ENCODE measurements at places on chromosomes 3 and 15. TPM values are rescaled to one million over a fixed set of nuclear protein-coding genes. Genes with fewer than 3 reads are reported as not detected.

Gene TIGIT
- total RNA-seq: 52.3 TPM

- peaks cover 32% of the 10 kb centered on the region for H3K4me1 ChIP-seq
- no peaks in the 10 kb centered on the region for H3K27me3 ChIP-seq
- no peak overlapping the region for H3K27ac ChIP-seq
- DNase-seq: no peak
Measured at GRCh38 chr15:75215107-75216004, 13.7 kb downstream of the C15orf39 start.

- no peak overlapping the region for H3K27ac ChIP-seq
- H3K27me3 ChIP-seq: no peaks in the 10 kb centered on the region
- no peak overlapping the region for H3K4me3 ChIP-seq
- H3K4me1 ChIP-seq: peaks cover 4% of the 10 kb centered on the region
Measured at GRCh38 chr15:73305331-73306211, 63.2 kb downstream of the HCN4 start.

- no peaks in the 10 kb centered on the region for H3K36me3 ChIP-seq
- H3K4me1 ChIP-seq: no peaks in the 10 kb centered on the region
- H3K27me3 ChIP-seq: no peaks in the 10 kb centered on the region
- no peak overlapping the region for H3K4me3 ChIP-seq
- DNase-seq: no peak
Measured at GRCh38 chr15:71219645-71220044, 104.4 kb downstream of the THSD4 start.

GRCh38 chr3:61407397-61407796 is 154.0 kb upstream of the PTPRG start:
- no peak overlapping the region for H3K4me3 ChIP-seq
- no peak overlapping the region for H3K27ac ChIP-seq
- H3K36me3 ChIP-seq: no peaks in the 10 kb centered on the region
- DNase-seq: no peak

GRCh38 chr3:185423178-185423577 is 60.2 kb downstream of the MAP3K13 start:
- no peak overlapping the region for H3K4me3 ChIP-seq
- no peaks in the 10 kb centered on the region for H3K4me1 ChIP-seq
- no peaks in the 10 kb centered on the region for H3K27me3 ChIP-seq
- no peak for DNase-seq
- no peaks in the 10 kb centered on the region for H3K36me3 ChIP-seq

- H3K4me1 ChIP-seq: no peaks in the 10 kb centered on the region
- H3K36me3 ChIP-seq: no peaks in the 10 kb centered on the region
- H3K27ac ChIP-seq: no peak overlapping the region
Measured at GRCh38 chr3:37963635-37964034, 27.0 kb upstream of the VILL start.

DNA sequence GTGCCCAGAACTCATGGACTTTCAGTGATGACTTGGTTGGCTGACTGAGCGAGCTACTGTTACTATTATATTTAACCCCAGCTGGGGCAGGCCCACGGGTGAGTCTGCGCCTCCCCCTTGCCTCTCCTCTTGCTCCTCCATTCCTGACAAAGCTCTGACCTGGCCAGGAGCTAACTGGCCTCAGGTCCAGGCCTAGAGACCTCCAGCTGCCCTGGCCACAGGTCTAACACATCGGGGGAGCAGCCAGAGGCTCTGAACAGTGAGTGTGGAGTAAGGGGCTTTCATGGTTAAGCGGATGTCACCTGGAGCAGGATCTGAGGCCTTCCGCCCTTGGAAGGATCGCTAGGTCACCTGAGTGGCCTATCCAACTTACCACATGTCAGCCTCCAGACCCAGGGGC is 96.3 kb upstream of the HERC1 start:
- no peaks in the 10 kb centered on the region for H3K4me1 ChIP-seq
- H3K4me3 ChIP-seq: no peak overlapping the region
- no peak for DNase-seq
- no peaks in the 10 kb centered on the region for H3K36me3 ChIP-seq
- no peak overlapping the region for H3K27ac ChIP-seq

GRCh38 chr3:56089739-56090138 is 378.5 kb downstream of the ERC2 start:
- no peaks in the 10 kb centered on the region for H3K4me1 ChIP-seq
- DNase-seq: no peak
- H3K27me3 ChIP-seq: no peaks in the 10 kb centered on the region

DNA sequence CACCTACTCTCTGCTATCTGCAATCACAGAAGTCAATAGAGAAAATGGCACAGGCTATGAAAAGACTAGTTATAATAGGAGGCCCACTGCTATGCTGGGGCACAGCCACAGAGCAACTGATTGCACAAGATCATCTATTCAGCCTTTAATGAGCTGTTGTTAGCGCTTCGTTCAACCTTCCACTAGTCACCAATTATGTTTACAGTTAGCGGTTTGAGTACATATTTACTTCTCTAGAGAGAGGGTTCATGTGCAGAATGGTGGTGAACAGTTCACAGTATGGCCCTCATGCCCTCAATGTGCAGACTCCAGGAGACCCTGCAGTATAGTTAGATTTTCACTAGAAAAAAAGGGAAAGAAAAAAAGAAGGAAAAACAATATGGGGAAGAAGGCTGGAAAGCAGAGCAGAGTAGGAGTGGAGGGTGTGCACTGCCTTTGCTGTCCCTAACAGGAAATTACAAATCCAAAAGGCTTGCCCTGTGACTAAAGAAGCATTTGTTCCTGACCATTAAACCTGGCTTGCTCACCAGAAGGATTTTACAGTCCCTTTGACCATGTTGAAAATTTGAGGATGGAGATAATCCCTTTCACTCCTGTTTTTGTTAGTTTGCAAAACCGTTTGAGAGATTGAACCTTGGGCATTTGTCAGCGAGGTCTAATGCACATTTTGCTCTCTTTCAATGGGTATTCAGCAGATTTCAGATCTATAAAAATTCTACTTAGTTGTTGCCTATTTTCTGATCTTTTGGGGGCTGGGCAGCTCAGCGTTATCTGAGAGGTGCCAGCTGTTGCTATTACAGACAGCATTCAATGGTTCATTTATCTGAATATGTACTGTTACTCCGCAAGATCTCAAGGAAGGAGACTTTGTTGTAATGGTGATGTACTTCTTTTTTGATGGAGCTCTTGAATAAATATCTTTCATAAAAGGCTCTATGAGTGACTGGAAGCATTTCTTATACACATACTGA is 296.1 kb downstream of the LSAMP start:
- H3K36me3 ChIP-seq: no peaks in the 10 kb centered on the region
- no peaks in the 10 kb centered on the region for H3K27me3 ChIP-seq
- no peaks in the 10 kb centered on the region for H3K4me1 ChIP-seq
- H3K27ac ChIP-seq: no peak overlapping the region
- H3K4me3 ChIP-seq: no peak overlapping the region
- DNase-seq: no peak

Gene PCOLCE2
- total RNA-seq: not detected

GRCh38 chr3:23068016-23068728 is 135.0 kb upstream of the UBE2E2 start:
- H3K4me1 ChIP-seq: peaks cover 19% of the 10 kb centered on the region
- DNase-seq: no peak
- H3K4me3 ChIP-seq: no peak overlapping the region

DNA sequence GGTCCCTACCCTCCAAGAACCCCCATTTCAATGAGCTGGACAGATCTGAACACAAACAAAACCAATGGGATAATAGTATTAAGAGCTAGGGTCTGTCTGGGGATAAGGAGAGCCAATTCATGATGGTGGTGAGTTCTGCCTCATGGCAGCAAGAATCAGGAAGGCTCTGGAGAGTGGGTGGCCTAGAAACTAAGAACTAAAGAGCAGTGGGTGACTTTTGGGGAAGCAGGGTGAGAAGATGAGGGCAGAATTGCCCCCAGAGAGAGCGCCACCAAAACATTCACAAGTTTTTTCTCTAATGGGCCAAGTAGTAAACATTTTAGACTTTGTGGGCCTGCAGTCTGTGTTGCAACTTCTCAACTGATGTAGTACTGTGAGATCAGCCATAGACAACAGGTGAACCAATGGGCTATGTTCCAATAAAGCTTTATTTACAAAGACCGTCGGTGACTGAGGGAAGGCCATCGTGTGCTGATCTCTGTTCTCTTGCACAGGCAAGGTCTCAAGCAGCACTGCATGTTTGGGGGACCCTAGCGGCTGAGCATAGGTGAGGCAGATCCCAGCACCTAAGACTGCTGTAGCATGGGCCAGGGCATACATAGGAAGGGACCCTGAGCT is 225.5 kb upstream of the ST8SIA2 start:
- H3K4me3 ChIP-seq: no peak overlapping the region
- H3K36me3 ChIP-seq: peaks cover 17% of the 10 kb centered on the region
- no peak for DNase-seq
- H3K27me3 ChIP-seq: no peaks in the 10 kb centered on the region

Gene TNFSF10
- total RNA-seq: 18.4 TPM

DNA sequence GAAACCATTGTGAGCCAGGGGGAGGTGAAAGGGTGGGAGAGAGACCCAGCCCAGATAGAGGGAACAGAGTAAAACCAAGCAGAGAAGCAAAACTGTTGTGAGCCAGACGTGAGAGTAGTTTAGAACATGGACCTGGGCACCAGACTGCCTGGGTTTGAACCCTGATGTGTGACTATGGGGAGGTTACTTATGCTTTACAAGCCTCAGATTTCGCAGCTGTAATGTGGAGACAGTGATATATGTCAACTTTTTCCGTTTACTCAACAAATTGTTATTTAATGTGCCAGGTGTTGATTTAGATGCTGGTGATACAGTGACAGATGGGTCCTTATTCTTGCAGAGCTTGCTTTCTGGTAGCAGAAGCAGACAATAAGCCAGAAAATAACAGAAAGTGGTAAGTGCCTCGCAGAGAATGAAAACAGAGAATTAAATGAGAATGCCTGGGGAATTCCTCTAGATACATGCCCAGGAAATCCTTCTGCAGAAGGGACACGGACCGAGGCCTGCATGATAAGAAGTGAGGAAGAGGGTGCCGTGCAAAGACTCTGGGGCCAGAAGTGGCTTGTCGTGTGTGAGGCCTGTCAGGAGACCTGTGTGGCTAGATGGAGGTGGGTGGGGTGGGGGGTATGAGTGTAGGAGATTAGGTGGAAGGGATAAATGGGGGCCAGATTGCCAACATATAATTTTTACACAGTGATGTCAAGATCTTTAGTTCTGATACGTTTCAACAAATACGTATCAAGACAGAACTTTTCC is 15.0 kb downstream of the KAT2B start:
- no peak for DNase-seq
- no peak overlapping the region for H3K4me3 ChIP-seq

Gene SCAANT1
- 3.6 TPM for total RNA-seq

Gene PRICKLE2
- 0.07 TPM for total RNA-seq

Gene ZIC1
- not detected for total RNA-seq

Gene SMAD6
- 0.09 TPM for total RNA-seq

Gene DPPA4
- total RNA-seq: 1.8 TPM

DNA sequence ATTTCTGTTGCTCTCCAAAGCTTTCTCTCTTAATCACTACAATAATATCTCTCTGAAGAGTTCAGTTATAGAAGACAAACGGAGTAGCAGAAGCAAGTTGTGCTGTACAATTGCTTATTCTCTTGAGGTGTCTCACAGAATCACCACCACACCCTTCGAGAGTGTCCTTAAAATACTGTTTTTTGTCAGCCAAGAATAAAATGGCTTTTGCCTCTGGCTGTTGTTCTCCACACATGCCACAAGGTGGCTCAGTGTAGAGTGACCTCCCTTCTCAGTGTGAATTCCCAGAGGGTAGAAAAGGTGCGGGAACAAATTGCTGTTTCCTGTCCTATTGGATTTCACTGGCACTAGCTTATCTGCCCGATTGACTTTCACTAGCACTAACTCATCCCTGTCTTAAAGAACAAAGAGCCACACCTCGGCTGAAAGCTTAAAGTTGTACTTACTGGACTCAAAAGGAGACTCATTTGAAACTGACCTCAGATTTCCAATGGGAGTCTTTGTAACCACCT is 134.2 kb upstream of the SATB1 start:
- no peak overlapping the region for H3K4me3 ChIP-seq
- no peaks in the 10 kb centered on the region for H3K27me3 ChIP-seq
- H3K36me3 ChIP-seq: no peaks in the 10 kb centered on the region
- H3K4me1 ChIP-seq: peaks cover 3% of the 10 kb centered on the region
- no peak overlapping the region for H3K27ac ChIP-seq

Gene TMEM108
- total RNA-seq: not detected

GRCh38 chr3:129953621-129954020 is 20.9 kb upstream of the TRH start:
- no peaks in the 10 kb centered on the region for H3K27me3 ChIP-seq
- DNase-seq: no peak
- no peaks in the 10 kb centered on the region for H3K36me3 ChIP-seq
- no peak overlapping the region for H3K4me3 ChIP-seq
- H3K27ac ChIP-seq: no peak overlapping the region

Measured in natural killer cell (primary cell).